CD8-positive, alpha-beta memory T cell (primary cell): ENCODE measurements at places on chromosomes 12 and 14. TPM values are rescaled to one million over a fixed set of nuclear protein-coding genes. Genes with fewer than 3 reads are reported as not detected.

TCL1B gene
- total RNA-seq, result not detected

- no peak overlapping the region for H3K27ac ChIP-seq
- H3K4me3 ChIP-seq, result no peak overlapping the region
- peaks cover 19% of the 10 kb centered on the region for H3K4me1 ChIP-seq
- H3K27me3 ChIP-seq, result no peaks in the 10 kb centered on the region
- no peak for DNase-seq
These were observed 21.6 kb upstream of the HNF1A start for GRCh38 chr12:120956579-120957300.

DNA sequence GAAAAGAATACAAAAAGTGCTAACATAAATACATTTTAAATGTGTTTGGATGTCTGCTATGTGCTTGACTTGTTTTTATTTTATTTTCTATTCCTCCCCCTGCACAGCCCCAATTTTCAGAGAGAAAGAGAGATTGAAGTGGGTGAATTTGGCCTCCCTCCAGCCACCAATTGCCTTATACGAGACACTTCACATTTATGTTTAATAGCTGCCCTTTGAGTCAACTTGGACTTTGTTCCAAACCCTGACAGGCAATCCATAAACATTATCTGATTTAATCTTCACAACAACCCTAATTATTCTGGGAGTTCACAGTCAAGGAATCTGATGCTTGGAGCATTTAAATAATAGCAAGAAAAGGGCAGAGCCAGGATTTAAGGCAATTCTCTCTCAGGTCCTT is 161.7 kb downstream of the SLC15A4 start:
- no peaks in the 10 kb centered on the region for H3K27me3 ChIP-seq
- H3K36me3 ChIP-seq, result no peaks in the 10 kb centered on the region
- H3K4me3 ChIP-seq, result no peak overlapping the region
- no peak overlapping the region for H3K27ac ChIP-seq

BCL2L2 gene
- total RNA-seq, result 1.0 TPM

DNA sequence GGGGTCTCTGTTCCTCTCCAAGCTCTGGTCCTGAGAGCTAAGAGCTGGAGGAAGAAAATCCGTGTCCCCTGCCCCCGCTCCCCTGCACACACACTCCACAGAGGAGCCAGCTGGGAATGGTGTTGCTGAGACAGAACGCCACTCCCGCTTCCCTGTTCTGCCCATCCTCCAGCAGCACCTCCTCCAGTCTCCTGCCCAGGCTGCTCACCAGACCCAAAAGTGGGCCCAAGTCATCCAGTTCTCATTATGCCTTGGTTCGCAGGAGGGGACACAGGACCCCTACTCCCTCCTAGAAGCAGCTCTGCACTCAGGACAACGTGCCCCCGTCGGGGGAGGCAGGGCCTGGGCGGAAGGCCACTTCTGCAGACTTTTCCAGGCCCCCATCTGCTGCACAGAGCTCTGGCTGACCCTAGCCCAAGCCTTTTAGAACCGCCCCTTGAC is 830 bp upstream of the TRMT61A start:
- H3K36me3 ChIP-seq, result no peaks in the 10 kb centered on the region
- peak overlapping the region; percentile 63 for H3K4me3 ChIP-seq
- peaks cover 34% of the 10 kb centered on the region for H3K4me1 ChIP-seq
- H3K27me3 ChIP-seq, result no peaks in the 10 kb centered on the region
- no peak for DNase-seq

DNA sequence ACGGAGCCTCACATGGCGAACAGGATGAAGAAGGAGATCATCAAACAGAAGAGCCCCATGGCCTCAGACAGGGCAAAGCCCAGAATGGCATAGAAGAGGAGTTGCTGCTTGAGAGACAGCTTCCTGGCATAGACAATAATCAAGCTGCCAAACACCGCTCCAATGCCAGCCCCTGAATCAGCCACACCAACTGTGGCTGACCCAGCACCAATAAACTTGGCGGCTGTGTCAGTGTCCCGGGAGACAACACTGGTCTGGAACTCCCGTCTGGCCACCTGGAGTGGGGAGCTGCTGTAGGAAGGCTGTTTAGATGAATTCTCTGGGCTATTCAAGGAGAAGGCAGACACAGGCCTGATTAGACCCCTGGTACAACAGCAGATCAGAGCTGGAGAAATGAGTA is 100.1 kb downstream of the HEATR5A start:
- H3K36me3 ChIP-seq, result no peaks in the 10 kb centered on the region
- no peaks in the 10 kb centered on the region for H3K27me3 ChIP-seq

DNA sequence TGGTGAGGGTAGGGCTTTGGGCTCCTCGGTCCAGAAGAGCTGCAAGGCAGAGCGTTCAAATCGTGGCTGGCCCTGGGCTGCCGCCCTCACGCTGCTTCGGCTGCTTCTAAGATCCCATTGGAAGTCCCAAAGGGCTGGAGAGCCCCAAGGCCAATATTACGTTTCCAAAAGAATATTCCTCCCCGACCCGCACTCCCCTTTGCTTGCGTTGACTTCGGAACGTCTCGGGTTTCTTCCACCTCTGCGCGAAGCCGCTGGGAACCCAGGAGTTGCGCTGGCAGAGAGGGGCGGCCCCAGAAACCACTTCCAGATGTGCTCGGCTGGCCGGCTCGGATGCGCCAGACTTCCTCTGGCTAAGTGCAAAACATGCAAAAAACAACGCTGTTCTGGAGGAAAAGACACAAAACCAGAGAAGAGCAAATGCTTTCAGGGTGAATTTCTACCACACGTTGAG is at the start of gene GLT8D2:
Gene GLT8D2 (minus strand): TSS at position 285 of the 454 bp plus-strand sequence. CDS start 30,539 bp downstream, outside the sequence.
- H3K4me1 ChIP-seq, result no peaks in the 10 kb centered on the region
- no peak within 1 kb of the TSS for H3K4me3 ChIP-seq
- no peak within 1 kb of the TSS for H3K27ac ChIP-seq
- DNase-seq, result no peak
- no peaks in the 10 kb centered on the region for H3K36me3 ChIP-seq
- peaks cover 8% of the 10 kb centered on the region for H3K27me3 ChIP-seq
